ENCODE measurements at places on chromosomes 13 and 19. TPM values are rescaled to one million over a fixed set of nuclear protein-coding genes. Genes with fewer than 3 reads are reported as not detected.

DNA sequence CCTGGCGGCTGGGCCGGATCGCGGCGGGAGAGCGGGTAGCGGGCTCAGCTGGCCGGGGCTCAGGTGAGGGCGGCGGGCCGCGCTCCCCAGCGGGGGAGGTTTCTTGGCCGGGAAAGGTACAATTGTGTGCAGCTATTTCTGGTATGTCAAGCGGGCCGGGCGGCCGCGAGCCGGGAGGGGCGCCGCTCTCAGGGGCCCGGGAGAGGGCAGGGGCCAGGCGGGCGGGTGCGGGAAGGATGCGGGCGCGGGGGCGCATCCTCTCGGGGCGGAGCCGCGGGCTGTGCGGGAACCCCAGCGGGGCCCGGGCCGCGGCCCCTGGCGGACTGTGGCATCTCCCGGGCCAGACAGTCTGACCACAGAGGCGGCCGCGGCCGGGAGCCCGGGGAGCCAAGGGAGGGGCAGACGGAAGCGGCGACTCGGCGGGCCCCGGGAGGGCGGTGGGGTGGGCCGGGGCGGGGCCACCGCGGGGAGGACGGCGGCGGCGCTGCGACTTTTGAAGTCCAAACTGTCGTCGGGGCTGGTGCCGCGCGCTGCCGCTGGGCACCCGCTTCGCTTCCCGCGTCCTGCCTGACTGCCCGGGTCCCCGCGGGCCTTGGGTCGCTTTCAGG, at the start of gene LMO7:
LMO7 (plus strand) TSS at position 503 of the 608 bp plus-strand sequence. CDS start 328 bp downstream, outside the sequence.
- DNase-seq, result peak; percentile 67

DNA sequence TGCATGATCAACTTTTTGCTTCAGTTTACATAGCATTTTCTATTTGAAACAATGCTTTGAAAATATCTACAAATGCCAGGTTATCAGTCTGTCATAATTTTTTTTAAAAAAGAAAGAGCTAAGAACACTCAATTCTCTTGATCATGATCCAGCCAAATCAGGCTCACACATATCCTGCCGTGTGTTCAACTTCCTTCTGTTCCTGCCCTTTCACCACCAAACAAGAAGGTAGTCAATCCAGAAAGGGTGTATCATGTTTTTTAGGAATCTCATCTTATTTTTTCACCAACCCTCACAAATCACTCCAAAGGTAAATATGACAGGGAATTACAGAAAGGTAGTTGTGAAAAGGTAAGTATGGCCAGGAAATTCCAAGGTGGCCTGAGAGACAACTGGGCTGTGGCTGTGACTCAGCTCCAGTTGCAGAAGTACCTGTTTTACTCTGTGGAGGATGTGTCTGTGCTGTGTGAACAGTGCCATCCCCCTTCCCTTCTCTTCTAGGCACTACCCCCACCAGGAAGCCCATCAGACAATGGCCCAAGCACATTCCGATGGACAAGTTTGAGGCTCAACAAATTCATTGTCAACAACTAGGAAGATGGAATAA, 138.8 kb upstream of the GJB6 start:
- DNase-seq, result no peak

GRCh38 chr13:65727070-65727469, 1503.1 kb downstream of the PCDH9 start:
- DNase-seq, result no peak

DNA sequence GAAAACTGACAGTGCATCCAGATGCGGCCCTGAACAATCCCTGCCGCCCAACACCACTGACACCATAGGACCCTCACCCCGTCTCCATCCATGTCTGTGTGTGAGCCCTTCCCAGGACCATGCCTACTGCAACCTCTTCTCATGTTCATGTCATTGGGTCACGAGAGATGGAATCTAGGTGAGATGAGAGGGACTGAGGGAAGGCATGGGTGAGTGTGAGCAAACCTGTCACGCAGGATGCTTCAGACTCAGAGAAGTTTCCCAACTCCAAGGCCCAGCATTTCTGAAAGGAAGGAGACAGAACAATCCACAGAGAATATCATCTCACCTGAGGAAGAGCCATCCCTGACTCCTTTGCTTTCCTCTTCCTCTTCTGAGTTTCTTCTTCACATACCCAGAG, 5.7 kb downstream of the ZNF888 start:
- DNase-seq, result no peak

DNA sequence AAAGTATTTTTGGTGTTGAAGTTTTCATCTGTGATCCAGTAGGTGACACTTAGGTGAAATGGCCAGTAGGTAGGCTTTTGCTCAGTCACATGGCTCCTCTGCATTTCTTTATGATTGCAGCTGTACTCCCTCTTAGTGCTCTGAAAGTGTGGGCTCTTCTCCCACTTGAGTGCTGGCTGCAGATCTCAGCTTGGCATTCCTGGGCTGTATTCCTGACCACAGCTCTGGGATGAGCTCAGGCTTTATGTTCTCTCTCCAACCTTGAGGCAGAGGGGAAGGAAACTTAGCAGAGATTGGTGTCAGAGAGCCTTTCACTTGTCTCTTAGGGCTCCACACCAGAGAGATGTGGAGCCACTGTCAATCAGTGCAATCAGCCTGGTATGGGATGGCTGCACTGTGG, 254.3 kb downstream of the NDFIP2 start:
- no peak for DNase-seq

DNA sequence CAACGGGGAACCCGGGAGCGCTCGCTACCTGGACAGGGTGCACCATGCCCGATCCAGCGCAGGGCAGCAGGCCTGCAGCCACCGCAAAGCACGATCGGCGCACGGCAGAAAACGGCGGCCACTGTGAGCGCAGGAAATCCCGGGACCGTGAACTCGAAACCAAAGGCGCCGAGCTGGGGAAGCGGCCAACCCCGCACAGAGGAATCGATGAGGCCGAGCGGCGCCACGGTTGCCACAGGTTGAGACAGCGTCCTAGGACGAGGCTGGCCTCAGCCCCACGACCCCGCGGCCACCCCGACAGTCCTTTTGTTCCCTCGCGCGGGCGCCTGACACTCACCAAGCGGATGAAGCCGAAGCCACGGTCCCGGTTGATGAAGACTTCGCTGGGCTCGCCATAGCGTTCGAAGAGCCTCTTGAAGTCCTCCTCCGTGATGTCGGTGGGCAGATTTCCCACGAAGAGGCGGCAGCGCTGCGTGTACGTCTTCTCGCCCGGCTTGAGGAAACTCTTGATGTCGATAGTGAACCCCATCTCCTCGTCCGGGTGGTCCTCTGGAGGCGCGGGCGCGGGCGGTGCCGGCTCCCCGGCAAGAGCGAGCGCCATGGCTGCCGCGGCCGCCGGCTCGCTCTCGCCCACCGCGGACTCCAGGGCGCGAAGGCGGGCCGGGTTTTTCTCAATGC, 557 bp downstream of the PSPC1 start:
- DNase-seq, result peak; percentile 66

- DNase-seq, result peak; percentile 78
These were observed 74.6 kb upstream of the NPAS1 start for GRCh38 chr19:46944918-46945628.

ZNF382 gene
- total RNA-seq, result 10.3 TPM

KLC3 gene
- 5.5 TPM for total RNA-seq

ADGRE2 gene
- total RNA-seq, result 0.57 TPM

COX6B2 gene
- 0.20 TPM for total RNA-seq

KCNN4 gene
- total RNA-seq, result 3.6 TPM

S1PR4 gene
- total RNA-seq, result 0.07 TPM

Measured in hepatocyte (in vitro differentiated cells).